ENCODE measurements at places on chromosomes 16 and 17.
A peak's percentile ranks its signal among the peaks of the same experiment; 100 is the strongest.

GRCh38 chr17:2957631-2958286 lies 105.6 kb downstream of the OR1D5 start:
- H3K4me3 ChIP-seq = no peak overlapping the region
- H3K27me3 ChIP-seq = no peaks in the 10 kb centered on the region
- peaks cover 43% of the 10 kb centered on the region for H3K4me1 ChIP-seq
- H3K27ac ChIP-seq = no peak overlapping the region
- no peaks in the 10 kb centered on the region for H3K36me3 ChIP-seq

DNA sequence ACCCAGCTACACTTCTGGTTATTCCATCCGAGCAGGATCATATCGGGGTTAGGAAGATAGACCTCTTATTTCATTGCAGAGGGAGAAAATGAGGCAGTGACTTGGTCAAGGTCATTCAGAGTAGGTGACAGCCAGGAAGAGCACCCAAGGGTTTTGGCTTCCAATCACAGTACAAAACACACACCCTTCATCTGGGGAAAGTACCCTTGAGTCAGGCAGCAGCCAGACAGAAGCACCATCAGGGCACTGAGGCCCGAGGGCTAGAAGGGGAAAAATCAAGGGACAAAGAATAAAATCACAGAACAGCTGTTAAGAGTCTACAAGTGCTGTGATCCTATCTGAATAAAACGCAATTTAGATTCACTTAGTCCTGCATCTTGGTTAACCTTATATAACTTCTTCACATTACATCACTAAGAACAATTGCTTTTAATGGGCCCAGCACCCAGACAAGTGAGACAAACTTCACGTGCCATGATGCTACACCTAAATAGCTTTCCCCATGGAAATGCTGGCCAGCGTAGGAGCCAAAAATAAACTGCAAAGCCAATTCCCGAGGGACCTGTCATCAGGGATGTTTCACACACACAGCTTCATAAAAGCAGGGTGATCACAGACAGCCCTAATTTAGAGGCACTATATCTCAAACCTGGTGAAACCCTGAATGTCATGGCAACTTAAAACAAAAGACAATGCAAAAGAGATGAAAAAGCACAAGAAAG lies 4.9 kb downstream of the UBE2O start:
- peak overlapping the region; percentile 55 for H3K27ac ChIP-seq
- H3K4me1 ChIP-seq = peaks cover 80% of the 10 kb centered on the region
- H3K36me3 ChIP-seq = no peaks in the 10 kb centered on the region
- H3K27me3 ChIP-seq = no peaks in the 10 kb centered on the region
- no peak for DNase-seq
- H3K4me3 ChIP-seq = no peak overlapping the region

DNA sequence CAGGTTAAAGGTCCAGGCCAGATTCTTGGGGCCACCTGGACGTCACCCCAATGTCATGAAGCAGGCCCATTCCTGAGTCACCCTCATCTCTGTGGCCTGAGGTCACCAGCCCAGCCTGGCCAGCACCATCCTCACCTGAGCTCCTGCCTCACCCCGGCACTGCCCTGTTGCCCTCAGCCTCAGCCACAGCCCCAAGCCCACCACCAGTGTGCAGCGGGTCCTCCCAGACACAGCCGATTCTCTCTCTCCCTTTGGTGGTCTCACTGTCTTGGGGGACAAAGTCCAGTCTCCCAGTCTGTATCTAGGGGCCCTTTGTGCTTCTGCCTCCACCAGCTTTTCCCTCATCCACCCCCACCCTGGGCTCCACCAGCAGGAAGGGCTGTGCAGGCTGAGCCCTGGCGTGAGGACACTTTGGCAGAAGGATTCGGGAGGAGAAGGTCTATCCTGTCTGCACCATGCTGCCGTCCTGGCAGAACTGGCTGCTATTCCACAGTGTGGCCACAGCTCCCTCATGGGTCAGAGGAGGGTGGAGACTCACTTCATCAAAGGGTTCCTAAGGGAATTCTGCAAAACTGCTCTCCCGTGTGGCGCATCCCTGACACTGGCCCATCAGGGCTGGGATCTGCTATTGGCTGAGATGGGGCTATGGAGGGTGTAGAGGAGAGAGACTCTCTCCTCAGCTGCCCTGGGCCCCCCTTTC lies 64.3 kb downstream of the PRMT7 start:
- peaks cover 17% of the 10 kb centered on the region for H3K4me1 ChIP-seq
- no peaks in the 10 kb centered on the region for H3K27me3 ChIP-seq
- no peak overlapping the region for H3K4me3 ChIP-seq
- no peak overlapping the region for H3K27ac ChIP-seq
- DNase-seq = no peak

- H3K27me3 ChIP-seq = peaks cover 7% of the 10 kb centered on the region
- no peaks in the 10 kb centered on the region for H3K4me1 ChIP-seq
- no peaks in the 10 kb centered on the region for H3K36me3 ChIP-seq
- no peak overlapping the region for H3K27ac ChIP-seq
Measured at GRCh38 chr17:41464682-41465081, 2.5 kb downstream of the KRT32 start.

- peaks cover 4% of the 10 kb centered on the region for H3K27me3 ChIP-seq
- H3K4me3 ChIP-seq = peak overlapping the region; percentile 47
- peaks cover 13% of the 10 kb centered on the region for H3K36me3 ChIP-seq
- no peak overlapping the region for H3K27ac ChIP-seq
Measured at GRCh38 chr16:79188115-79188738, 412.3 kb downstream of the MAF start.

GRCh38 chr16:71564335-71564967 lies 12.4 kb downstream of the TAT start:
- H3K27me3 ChIP-seq = peaks cover 6% of the 10 kb centered on the region
- peaks cover 4% of the 10 kb centered on the region for H3K36me3 ChIP-seq
- H3K4me1 ChIP-seq = peaks cover 21% of the 10 kb centered on the region
- peak overlapping the region; percentile 92 for H3K27ac ChIP-seq

GRCh38 chr17:41803049-41804020 lies 8.4 kb downstream of the P3H4 start:
- H3K4me3 ChIP-seq = no peak overlapping the region
- DNase-seq = no peak
- H3K27me3 ChIP-seq = no peaks in the 10 kb centered on the region
- peaks cover 5% of the 10 kb centered on the region for H3K4me1 ChIP-seq
- no peaks in the 10 kb centered on the region for H3K36me3 ChIP-seq

DNA sequence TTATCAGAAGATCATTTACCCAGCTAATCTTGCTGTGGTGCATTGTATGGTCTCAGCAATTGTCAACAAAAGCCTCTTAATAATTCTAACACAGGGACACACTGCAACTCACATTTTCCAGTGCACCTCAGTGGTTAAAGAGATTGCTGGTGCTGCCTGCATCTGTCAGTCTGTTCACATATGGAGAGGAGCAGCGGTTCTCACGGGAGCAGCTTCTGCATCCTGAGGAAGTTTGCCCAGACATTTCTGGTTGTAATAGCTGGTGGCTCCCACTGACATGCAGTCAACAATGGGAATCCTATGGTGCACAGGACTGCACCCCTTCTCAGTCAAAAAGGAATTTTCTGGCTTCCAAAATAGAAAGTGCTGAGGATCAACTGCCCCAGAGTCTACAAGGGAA lies 7.8 kb downstream of the GGA2 start:
- DNase-seq = no peak
- H3K27me3 ChIP-seq = no peaks in the 10 kb centered on the region
- peak overlapping the region; percentile 5 for H3K27ac ChIP-seq
- H3K4me1 ChIP-seq = peaks cover 44% of the 10 kb centered on the region
- no peaks in the 10 kb centered on the region for H3K36me3 ChIP-seq

- peaks cover 2% of the 10 kb centered on the region for H3K4me1 ChIP-seq
- DNase-seq = no peak
- no peaks in the 10 kb centered on the region for H3K27me3 ChIP-seq
- no peak overlapping the region for H3K4me3 ChIP-seq
- H3K27ac ChIP-seq = no peak overlapping the region
Measured at GRCh38 chr16:4390266-4391260, 18.9 kb downstream of the VASN start.

Data from natural killer cell treated with Interleukin-12 subunit alpha and Interleukin-12 subunit beta and Interleukin-15 and Interleukin-18, amount 100 ng/mL, for 72 hours (primary cell).